Vein endothelial cell (primary cell): ENCODE measurements at places on chromosomes 7 and 10. TPM values are rescaled to one million over a fixed set of nuclear protein-coding genes. Genes with fewer than 3 reads are reported as not detected.

Gene PGAM2
- not detected in 2 replicates for total RNA-seq

Gene HHEX
- total RNA-seq, result 65.0 and 71.9 TPM in 2 replicates

Gene CRHR2
- total RNA-seq, result not detected in 2 replicates

Gene CPA2
- total RNA-seq, result not detected in 2 replicates

Gene IFIT2
- total RNA-seq, result 2.3 and 2.7 TPM in 2 replicates

Gene PPP1R3A
- not detected in 2 replicates for total RNA-seq

Gene ZNF467
- total RNA-seq, result 2.7 and 9.5 TPM in 2 replicates

Gene LIPA
- total RNA-seq, result 23.8 and 40.4 TPM in 2 replicates

Gene SLC18A3
- total RNA-seq, result not detected in 2 replicates

Gene RELN
- total RNA-seq, result 59.3 and 137 TPM in 2 replicates

Gene NPY4R2
- not detected in 2 replicates for total RNA-seq

Gene TBRG4
- total RNA-seq, result 55.1 and 61.4 TPM in 2 replicates

Gene ING3
- total RNA-seq, result 22.5 and 28.4 TPM in 2 replicates

Gene FAM25C
- total RNA-seq, result not detected in 2 replicates

Gene LRRN3
- total RNA-seq, result under 0.01 TPM in 1 of 2 replicates, not detected in the other

Gene PDAP1
- 63.8 and 67.6 TPM in 2 replicates for total RNA-seq

Gene CDC14C
- not detected in 2 replicates for total RNA-seq

Gene AGR3
- total RNA-seq, result not detected in 2 replicates

Gene PRPF18
- 25.8 and 31.8 TPM in 2 replicates for total RNA-seq

Gene CALML5
- not detected in 2 replicates for total RNA-seq

Gene PNLIPRP3
- total RNA-seq, result not detected in 2 replicates

Gene FAM13C
- total RNA-seq, result 8.3 and 8.5 TPM in 2 replicates

Gene NPTX2
- 1.6 and 3.4 TPM in 2 replicates for total RNA-seq

Gene EBF3
- 20.6 and 22.2 TPM in 2 replicates for total RNA-seq

Gene VSTM2A
- total RNA-seq, result not detected in 2 replicates

Gene BTBD16
- total RNA-seq, result not detected in 2 replicates

Gene CARD11
- 3.5 and 20.3 TPM in 2 replicates for total RNA-seq

Gene ANLN
- total RNA-seq, result 56.8 and 111 TPM in 2 replicates

Gene APBB1IP
- not detected in 2 replicates for total RNA-seq

Gene FAM131B
- 0.65 and 0.76 TPM in 2 replicates for total RNA-seq

Gene PKD2L1
- total RNA-seq, result not detected in 2 replicates

Gene KCNIP2
- total RNA-seq, result 0.96 and 0.98 TPM in 2 replicates

Gene CUTC
- 15.8 and 18.0 TPM in 2 replicates for total RNA-seq

Gene GLI3
- total RNA-seq, result 2.9 and 3.6 TPM in 2 replicates

Gene AKR1C3
- total RNA-seq, result 60.4 and 69.1 TPM in 2 replicates

Gene SPAG6
- total RNA-seq, result not detected in 2 replicates

Gene SPDYE2
- not detected in 2 replicates for total RNA-seq

Gene HABP2
- total RNA-seq, result under 0.01 TPM in 1 of 2 replicates, not detected in the other

Gene COL26A1
- total RNA-seq, result not detected in 2 replicates

Gene POLR2J2
- total RNA-seq, result 5.3 and 8.5 TPM in 2 replicates

Gene ASIC3
- 0.29 and 0.33 TPM in 2 replicates for total RNA-seq

Gene FAM3C
- 35.9 and 47.8 TPM in 2 replicates for total RNA-seq

Gene SH2D4B
- under 0.01 and 0.10 TPM in 2 replicates for total RNA-seq

Gene PCBD1
- total RNA-seq, result 37.4 and 54.9 TPM in 2 replicates

Gene VIPR2
- not detected in 2 replicates for total RNA-seq

Gene SCD
- 70.2 and 157 TPM in 2 replicates for total RNA-seq
